ENCODE measurements at places on chromosomes 5 and 9. TPM values are rescaled to one million over a fixed set of nuclear protein-coding genes. Genes with fewer than 3 reads are reported as not detected.

GHR gene
- not detected for polyA plus RNA-seq

LSM11 gene
- polyA plus RNA-seq: 0.36 TPM

MUSK gene
- not detected for polyA plus RNA-seq

FOXD4L4 gene
- not detected for polyA plus RNA-seq

CCL27 gene
- not detected for polyA plus RNA-seq

TAF1L gene
- not detected for polyA plus RNA-seq

MXD3 gene
- polyA plus RNA-seq: 0.44 TPM

TNFSF15 gene
- polyA plus RNA-seq: not detected

All from naive thymus-derived CD8-positive, alpha-beta T cell (primary cell).